ENCODE measurements at places on chromosomes 5 and 9. TPM values are rescaled to one million over a fixed set of nuclear protein-coding genes. Genes with fewer than 3 reads are reported as not detected.

APBA1 gene
- 11.6 TPM for total RNA-seq

RALGPS1 gene
- total RNA-seq = 119 TPM

SLC45A2 gene
- not detected for total RNA-seq

ARHGEF37 gene
- 21.8 TPM for total RNA-seq

SLC6A3 gene
- total RNA-seq = not detected

ARL14EPL gene
- not detected for total RNA-seq

INSL6 gene
- total RNA-seq = not detected

GRIA1 gene
- total RNA-seq = not detected

SPTLC1 gene
- total RNA-seq = 107 TPM

KCNT1 gene
- total RNA-seq = not detected

PCDHB3 gene
- 0.64 TPM for total RNA-seq

RGMB gene
- total RNA-seq = 61.0 TPM

PRR16 gene
- total RNA-seq = 3.8 TPM

DDX41 gene
- 160 TPM for total RNA-seq

BSPRY gene
- 18.0 TPM for total RNA-seq

PDCD1LG2 gene
- total RNA-seq = 0.27 TPM

MPDZ gene
- 9.7 TPM for total RNA-seq

CDC20B gene
- total RNA-seq = not detected

MYORG gene
- total RNA-seq = 71.4 TPM

SNCAIP gene
- not detected for total RNA-seq

PRRX2 gene
- 0.41 TPM for total RNA-seq

FAM78A gene
- total RNA-seq = 1.00 TPM

ITGA1 gene
- total RNA-seq = 46.0 TPM

CTXN3 gene
- total RNA-seq = not detected

GABRB2 gene
- total RNA-seq = not detected

MEF2C gene
- total RNA-seq = 58.0 TPM

F2R gene
- 8.1 TPM for total RNA-seq

CAMK2A gene
- total RNA-seq = not detected

MEGF10 gene
- not detected for total RNA-seq

ELAVL2 gene
- total RNA-seq = not detected

KCNIP1 gene
- total RNA-seq = not detected

SFXN1 gene
- total RNA-seq = 119 TPM

LCN2 gene
- total RNA-seq = 17.7 TPM

CATSPER3 gene
- 1.1 TPM for total RNA-seq

TAF11L10 gene
- total RNA-seq = not detected

TMOD1 gene
- total RNA-seq = 7.3 TPM

TTC23L gene
- not detected for total RNA-seq

GOLM1 gene
- total RNA-seq = 127 TPM

CDH9 gene
- not detected for total RNA-seq

ZFP37 gene
- 0.80 TPM for total RNA-seq

PAEP gene
- total RNA-seq = not detected

RNF183 gene
- not detected for total RNA-seq

NUP155 gene
- total RNA-seq = 18.1 TPM

SPAAR gene
- not detected for total RNA-seq

OR2V2 gene
- not detected for total RNA-seq

LEAP2 gene
- 4.9 TPM for total RNA-seq

Measured in transverse colon (tissue), 4 donors.